ENCODE measurements at places on chromosomes 6 and 20. TPM values are rescaled to one million over a fixed set of nuclear protein-coding genes. Genes with fewer than 3 reads are reported as not detected.

Gene DOK5
- not detected for total RNA-seq

Gene BPIFB1
- not detected for total RNA-seq

- H3K36me3 ChIP-seq: no peaks in the 10 kb centered on the region
- H3K4me1 ChIP-seq: peaks cover 2% of the 10 kb centered on the region
- peaks cover 15% of the 10 kb centered on the region for H3K27me3 ChIP-seq
- no peak overlapping the region for H3K4me3 ChIP-seq
- H3K27ac ChIP-seq: no peak overlapping the region
These were observed 8.9 kb downstream of the BPIFB1 start for GRCh38 chr20:33291830-33292355.

GRCh38 chr6:152404936-152405595 lies 232.1 kb downstream of the SYNE1 start:
- no peak for DNase-seq
- H3K27me3 ChIP-seq: no peaks in the 10 kb centered on the region
- H3K4me1 ChIP-seq: no peaks in the 10 kb centered on the region
- no peak overlapping the region for H3K4me3 ChIP-seq
- H3K36me3 ChIP-seq: peaks cover 4% of the 10 kb centered on the region

GRCh38 chr6:109767961-109768360 lies 76.9 kb downstream of the FIG4 start:
- peaks cover 8% of the 10 kb centered on the region for H3K4me1 ChIP-seq
- H3K27me3 ChIP-seq: no peaks in the 10 kb centered on the region
- no peak for DNase-seq
- no peak overlapping the region for H3K27ac ChIP-seq

GRCh38 chr6:165662041-165662748 lies 846 bp downstream of the PDE10A start:
- DNase-seq: no peak
- no peak overlapping the region for H3K4me3 ChIP-seq
- H3K27ac ChIP-seq: no peak overlapping the region
- peaks cover 31% of the 10 kb centered on the region for H3K27me3 ChIP-seq
- peaks cover 4% of the 10 kb centered on the region for H3K36me3 ChIP-seq

- H3K4me1 ChIP-seq: peaks cover 51% of the 10 kb centered on the region
- H3K4me3 ChIP-seq: peak overlapping the region; percentile 72
- H3K27ac ChIP-seq: peak overlapping the region; percentile 83
- no peaks in the 10 kb centered on the region for H3K27me3 ChIP-seq
- DNase-seq: no peak
- no peaks in the 10 kb centered on the region for H3K36me3 ChIP-seq
These were observed 224.8 kb upstream of the MARCKS start for GRCh38 chr6:113632220-113632864.

- no peak for DNase-seq
- no peak overlapping the region for H3K27ac ChIP-seq
- H3K4me3 ChIP-seq: no peak overlapping the region
These were observed 33.9 kb upstream of the FBXO9 start for GRCh38 chr6:53031281-53031680.

DNA sequence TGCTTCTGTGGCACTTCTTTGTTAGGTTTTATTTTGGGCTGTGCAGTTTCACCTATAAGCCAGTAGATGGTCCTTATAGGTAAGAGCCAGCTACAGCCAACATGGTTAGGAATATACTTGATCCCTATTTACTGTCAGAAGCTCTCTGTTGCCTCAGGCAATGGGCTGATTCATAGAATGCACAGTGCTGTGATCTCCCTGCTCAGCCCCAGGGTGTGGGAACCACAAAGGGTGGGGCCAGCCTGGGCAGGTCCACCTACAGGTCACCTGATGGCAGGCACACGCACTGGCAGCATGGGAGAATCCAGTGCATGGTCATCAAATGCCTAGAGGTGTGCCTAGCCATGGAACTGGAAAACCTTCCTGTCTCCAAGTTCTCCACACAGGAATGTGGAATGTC lies 191.9 kb downstream of the MOXD1 start:
- H3K4me1 ChIP-seq: no peaks in the 10 kb centered on the region
- no peak overlapping the region for H3K27ac ChIP-seq
- peaks cover 2% of the 10 kb centered on the region for H3K27me3 ChIP-seq
- no peaks in the 10 kb centered on the region for H3K36me3 ChIP-seq
- DNase-seq: no peak

GRCh38 chr6:39642270-39642669 lies 82.9 kb downstream of the KIF6 start:
- H3K27me3 ChIP-seq: peaks cover 16% of the 10 kb centered on the region
- H3K4me3 ChIP-seq: no peak overlapping the region
- no peaks in the 10 kb centered on the region for H3K36me3 ChIP-seq

DNA sequence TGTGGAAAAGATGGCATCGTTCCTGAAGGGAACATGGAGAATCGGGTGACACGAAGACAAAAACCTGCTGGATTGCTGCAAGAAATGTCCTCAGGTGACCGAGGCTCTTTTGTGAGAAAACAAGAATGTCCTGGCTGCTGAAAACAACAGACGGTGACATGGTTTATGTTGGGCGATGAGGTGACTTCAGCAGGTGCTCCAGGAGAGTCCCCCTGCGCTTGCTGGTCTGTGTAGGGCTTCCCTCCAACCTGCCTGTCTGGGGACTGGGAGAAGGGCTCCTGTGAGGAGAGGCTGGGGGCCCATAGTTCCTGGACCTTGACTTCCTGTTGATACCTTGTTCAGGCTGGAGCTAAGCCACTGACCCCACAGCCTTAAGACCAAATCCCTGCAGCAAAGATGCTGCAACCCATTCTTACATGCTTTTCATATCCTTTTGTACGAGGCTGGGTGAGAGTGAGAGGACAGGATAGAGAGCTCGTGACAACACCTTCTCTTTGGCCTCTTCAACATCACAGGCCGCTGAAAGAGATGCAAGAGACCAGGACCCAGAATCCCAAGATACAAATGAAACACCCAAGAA lies 134.8 kb downstream of the CD83 start:
- H3K27ac ChIP-seq: no peak overlapping the region
- H3K36me3 ChIP-seq: no peaks in the 10 kb centered on the region
- no peak for DNase-seq
- H3K4me3 ChIP-seq: no peak overlapping the region
- H3K27me3 ChIP-seq: no peaks in the 10 kb centered on the region

- no peaks in the 10 kb centered on the region for H3K36me3 ChIP-seq
- DNase-seq: no peak
- no peaks in the 10 kb centered on the region for H3K27me3 ChIP-seq
- H3K4me1 ChIP-seq: peaks cover 4% of the 10 kb centered on the region
- no peak overlapping the region for H3K27ac ChIP-seq
These were observed 23.5 kb downstream of the PLAGL2 start for GRCh38 chr20:32183947-32184635.
